ENCODE measurements at places on chromosomes 7 and 10. TPM values are rescaled to one million over a fixed set of nuclear protein-coding genes. Genes with fewer than 3 reads are reported as not detected.

BRAT1 gene
- 49.6 TPM for total RNA-seq

CLRN3 gene
- total RNA-seq, result not detected

GDI2 gene
- total RNA-seq, result 266 TPM

LIPN gene
- total RNA-seq, result not detected

BLNK gene
- total RNA-seq, result not detected

TEX47 gene
- not detected for total RNA-seq

KIAA1549 gene
- total RNA-seq, result 0.25 TPM

CARD11 gene
- 11.4 TPM for total RNA-seq

ZNF479 gene
- not detected for total RNA-seq

NPY gene
- total RNA-seq, result not detected

SFTPA2 gene
- total RNA-seq, result 5.3 TPM

THSD7A gene
- 0.02 TPM for total RNA-seq

FKBP6 gene
- total RNA-seq, result not detected

Data from K562 (cell line).